Nucleus accumbens (tissue), 56 donors: ENCODE measurements at places on chromosomes 11 and 22.

DNA sequence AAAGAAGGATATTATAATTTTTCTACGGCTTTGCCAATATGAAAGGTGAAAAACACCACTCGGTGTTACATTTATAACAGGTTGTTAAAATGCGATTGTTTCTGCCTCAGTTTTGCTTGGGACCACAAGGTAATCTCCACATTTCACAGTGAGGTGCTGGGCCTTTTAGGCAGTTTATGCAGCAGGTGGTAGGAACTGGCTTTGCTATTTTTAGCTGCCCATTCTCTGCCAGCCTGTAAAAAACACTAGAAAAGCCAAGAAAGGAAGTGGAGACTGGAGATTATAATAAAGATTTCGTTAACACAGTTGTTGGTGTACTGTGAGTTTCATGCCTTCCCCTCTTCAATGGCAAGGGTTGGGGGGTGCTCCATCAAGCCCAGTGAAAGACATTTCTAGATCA is 8.0 kb upstream of the MRPL16 start:
- no peak for DNase-seq

DNA sequence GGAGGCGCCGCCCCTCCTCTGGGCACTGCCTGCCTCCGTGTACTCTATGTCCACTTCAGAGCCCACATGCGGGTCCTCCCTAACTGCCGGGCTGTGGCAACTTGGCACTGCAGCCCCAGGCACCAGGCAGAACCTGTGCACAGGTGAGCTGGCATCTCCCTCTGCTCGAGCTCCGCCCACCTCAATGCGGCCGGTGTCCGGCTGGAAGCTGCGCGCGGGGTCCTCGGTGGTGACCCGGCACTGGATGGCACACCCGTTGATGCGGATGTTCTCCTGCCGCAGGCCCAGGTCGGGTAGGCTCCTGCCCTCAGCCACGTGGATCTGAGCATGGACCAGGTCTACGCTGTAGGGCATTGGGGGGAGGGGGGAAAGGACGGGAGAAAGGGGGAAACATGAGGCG is 9.1 kb downstream of the LRFN4 start:
- DNase-seq, result no peak

DNA sequence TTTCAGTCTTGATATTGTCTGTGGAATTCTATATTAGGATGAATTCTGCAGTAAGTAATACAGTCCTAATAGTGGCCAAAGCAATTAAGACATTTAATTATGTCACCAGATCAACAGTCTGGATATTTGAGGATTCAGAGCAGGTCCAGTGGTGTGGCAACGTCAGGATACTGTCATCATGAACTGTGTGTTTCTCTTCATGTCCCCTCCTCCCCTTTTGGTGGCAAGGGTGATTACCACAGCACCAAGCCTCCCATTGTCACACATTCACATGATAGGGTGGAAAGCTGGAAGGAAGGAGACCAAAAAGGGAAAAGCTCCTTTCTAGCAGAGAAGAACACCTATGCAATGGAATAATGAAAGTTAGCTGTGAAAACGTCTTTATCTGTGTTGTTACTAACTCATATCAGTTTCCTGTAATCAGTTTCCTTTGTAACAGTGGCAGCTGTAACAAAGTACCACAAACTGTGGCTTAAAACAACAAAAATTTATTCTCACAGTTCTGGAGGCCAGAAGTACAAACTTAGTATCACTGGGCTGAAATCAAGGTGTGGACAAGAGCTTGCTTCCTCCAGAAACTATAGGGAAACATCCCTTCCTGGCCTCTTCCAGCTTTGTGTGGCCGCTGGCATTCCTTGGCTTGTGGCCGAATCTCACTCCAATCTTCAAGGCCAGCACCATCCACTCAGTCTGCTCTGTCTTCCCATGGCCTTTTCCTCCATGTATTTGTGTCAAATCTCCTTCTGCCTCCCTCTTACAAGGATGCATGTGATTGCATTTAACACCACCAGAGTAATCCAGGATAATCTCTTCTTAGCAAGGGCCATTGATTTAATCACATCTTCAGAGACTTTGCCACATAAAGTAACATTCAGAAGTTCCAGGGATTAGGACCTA is 6.5 kb upstream of the RBM14 start:
- DNase-seq, result no peak

DNA sequence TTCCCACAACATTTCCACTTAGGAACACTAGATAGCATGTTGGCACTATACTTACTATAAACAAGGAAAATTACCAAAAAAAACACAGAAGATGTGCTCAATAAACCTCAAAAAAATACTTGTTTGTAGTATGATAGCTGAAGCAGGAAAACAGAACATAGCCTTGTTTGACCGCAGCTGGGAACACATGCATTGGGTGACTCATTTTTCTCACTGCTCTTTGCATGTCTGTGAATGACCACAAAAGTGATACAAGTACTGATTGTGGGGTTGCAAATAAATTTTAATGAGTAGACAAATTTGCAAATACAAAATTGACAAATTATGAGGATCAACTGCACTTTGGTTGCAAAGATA is 22.8 kb upstream of the GUCY1A2 start:
- no peak for DNase-seq

DNA sequence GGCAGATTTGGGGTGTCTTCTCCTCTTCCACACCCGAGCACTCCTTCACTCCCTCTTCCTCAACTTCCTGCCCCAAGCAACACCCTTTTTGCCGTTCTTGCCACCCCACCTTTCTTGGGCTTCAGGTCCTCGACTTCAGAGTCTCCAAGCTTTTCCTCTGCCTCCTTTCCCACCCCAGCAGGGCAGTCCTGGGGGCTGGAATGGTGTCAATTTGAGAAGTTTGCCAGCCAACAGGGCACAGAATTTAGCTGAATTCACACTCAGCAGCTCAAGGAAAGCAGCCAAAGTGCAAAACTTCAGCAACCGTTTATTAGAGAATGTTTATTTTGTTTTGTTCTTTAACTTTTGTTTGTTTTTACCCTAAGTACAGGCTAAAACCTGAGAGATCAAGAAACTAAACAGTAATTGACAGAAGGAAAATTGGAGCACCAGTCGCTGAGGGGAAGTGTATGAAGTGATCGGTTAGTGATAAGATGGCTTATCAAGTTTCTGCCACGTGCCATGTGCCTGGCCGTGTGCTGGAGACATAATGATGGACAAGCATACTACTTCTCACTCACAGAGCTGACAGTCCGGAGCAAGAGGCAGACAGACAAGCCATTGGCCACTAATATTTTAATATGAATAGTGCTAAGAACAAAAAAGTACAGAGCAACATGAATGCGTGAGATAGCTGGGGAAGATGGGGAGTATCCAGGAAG is 44.4 kb downstream of the AHNAK start:
- DNase-seq, result no peak

DNA sequence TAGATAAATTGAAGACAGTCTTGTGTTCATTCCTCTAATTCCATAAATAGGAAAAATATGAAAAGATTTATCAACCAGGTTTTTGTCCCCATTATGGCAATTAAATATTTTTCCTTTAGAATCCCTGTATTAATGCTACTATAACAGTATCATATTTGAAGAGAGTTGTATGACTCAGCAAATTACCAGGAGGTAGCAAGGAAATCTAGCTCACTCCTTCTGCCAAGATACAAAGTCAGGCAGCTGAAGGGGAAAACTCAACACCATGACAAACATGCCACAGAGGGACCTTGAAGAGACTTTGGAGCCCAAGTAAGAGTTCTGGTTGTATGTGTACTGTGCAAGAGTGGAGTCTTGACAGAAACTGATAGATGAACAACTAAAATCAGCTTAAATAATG is 143.3 kb downstream of the GUCY1A2 start:
- DNase-seq, result no peak

- no peak for DNase-seq
These were observed 686.6 kb downstream of the BRD1 start for GRCh38 chr22:49140911-49141665.
